ENCODE measurements at places on chromosomes 3 and 15.

DNA sequence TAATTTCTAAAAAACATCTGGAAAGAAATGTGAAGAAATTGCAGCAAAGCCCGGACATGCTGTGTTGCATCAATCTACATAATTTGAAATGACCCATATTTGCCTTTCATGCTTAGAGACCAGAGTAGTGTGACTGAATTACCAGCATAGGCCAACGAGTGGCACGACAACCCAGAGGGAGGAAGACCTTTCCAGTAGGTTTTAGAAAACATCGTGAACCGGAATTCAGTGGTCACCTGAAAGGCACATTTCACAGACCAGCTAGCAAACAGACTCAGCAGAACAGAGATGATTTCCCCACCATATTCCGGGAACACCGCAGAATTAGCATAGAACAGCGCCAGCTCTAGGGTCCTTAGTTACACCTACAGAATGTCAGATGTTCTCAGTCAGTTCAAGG lies 620.0 kb upstream of the ZNF385D start:
- no peak for DNase-seq

GRCh38 chr3:168467115-168467714 lies 371.5 kb upstream of the GOLIM4 start:
- no peak for DNase-seq

GRCh38 chr3:16183082-16183481 lies 8.6 kb downstream of the GALNT15 start:
- DNase-seq: peak; percentile 38

DNA sequence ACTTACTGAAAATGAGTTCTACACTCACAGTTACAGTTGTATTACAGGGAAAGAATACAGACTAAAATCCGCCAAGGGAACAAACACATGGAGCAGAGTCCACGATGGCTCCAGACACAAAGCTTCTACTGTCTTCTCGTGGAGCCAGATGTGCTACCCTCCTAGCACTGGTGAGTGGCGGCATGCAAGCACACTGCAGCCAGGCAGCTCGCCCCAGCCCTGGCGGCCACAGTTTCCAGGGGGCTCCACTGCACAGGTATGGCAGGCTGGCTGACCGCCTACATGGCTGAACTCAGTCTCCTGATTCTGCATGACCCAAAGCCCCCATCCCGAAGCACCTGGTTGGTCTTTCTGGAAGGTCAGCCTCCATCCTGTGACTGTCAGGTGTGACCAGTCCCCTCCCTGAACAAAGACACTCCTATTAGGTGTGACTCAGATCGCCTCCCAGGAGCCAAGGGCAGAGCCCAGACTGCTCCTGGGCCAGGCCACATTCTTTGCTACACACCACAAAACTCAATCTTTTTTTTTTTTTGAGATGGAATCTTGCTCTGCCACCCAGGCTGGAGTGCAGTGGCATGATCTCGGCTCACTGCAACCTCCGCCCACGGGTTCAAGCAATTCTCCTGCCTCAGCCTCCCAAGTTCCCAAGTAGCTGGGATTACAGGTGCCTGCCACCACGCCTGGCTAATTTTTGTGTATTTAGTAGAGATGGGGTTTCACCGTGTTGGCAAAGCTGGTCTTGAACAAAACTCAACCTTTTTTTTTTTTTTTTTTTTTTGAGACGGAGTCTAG lies 51.5 kb downstream of the CFAP92 start:
- no peak for DNase-seq

DNA sequence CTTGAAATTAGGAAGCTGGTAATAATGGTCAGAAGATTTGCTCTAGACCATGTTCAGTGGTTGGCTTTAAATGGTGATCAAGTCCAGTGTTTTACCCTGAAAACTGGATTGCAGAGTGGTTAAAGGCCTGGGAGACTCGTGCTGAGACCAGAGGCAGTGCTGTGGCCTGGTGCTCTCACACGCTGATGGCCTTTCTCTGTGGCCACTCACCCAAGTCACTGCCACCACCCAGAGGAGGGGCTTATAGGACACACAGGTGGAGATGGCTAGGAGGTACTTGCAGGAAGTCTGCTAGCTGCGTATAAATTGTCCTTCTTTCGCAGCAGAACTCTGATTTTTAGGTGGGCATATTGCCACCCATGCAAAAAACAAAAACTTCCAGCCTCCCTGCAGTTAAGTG lies 6.2 kb upstream of the EHD4 start:
- no peak for DNase-seq

GRCh38 chr3:185770109-185770508 lies 54.7 kb downstream of the IGF2BP2 start:
- DNase-seq: no peak

DNA sequence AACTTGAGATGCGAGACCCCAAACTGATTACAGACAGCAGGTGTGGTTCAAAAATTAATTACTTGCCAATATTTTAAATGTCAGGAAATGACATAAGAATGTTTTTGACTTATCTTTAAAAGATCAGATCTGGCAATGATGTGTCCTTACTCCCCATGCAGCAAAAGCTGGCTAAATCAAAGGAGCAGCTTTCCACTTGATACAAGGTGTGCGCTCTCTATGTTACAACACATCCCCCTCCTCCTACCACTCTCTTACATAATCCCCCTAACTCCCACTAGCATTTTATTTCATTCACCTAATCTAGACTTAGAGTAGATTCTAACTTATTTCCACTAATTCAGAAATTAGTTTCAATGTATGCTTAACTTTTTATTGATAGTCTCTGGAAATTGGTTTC lies 609.0 kb downstream of the GRM7 start:
- no peak for DNase-seq

DNA sequence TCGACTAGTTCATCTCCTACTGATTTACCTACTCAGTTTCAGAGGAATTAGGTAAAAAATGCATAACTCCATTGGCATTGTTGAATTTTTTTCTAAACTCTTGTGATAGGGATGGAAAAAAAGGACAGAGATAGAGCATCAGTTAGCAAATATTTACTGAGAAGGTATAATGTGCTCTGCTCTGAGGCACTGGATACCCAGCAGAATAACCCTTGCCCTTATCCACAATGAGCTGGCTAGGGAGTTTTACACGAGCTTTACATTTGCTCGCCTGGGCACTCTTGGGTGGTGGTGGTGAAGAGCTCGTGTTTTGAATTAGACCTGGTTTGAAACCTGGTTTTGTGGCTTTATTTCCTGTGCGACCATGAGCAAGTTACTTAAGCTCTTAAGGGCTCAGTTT lies 149.6 kb downstream of the RORA start:
- no peak for DNase-seq

DNA sequence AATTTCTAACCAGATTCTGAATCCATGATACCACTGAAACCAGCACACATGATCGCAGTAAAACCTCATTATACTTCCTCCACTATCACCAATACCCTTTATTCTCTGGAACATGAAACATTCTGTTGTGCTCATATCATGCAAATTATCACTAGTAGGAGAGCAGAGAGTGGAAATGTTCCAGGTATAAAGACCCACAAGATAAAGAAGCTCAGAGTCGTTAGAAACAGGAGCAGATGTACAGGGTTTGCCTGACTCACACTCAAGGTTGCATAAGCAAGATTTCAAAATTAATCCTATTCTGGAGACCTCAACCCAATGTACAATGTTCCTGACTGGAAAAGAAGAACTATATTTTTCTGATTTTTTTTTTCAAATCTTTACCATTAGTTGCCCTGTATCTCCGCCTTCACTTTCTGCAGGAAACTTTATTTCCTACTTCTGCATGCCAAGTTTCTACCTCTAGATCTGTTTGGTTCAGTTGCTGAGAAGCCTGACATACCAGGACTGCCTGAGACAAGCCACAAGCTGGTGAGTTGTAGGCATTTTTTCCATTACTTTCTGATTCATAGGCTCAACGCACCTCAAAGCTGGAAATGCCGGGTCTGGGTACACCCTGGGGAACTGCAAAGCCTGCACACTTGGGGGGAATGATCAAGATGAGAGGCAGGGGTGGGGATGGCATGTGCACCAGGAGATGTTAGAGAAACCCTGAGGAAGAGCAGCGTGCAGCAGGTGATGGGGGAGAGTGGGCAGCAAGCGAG lies at the start of gene CCR2:
Gene CCR2, plus strand, starts transcription at position 465 of the 764 bp plus-strand sequence. CDS start 3,417 bp downstream, outside the sequence.
- no peak for DNase-seq

DNA sequence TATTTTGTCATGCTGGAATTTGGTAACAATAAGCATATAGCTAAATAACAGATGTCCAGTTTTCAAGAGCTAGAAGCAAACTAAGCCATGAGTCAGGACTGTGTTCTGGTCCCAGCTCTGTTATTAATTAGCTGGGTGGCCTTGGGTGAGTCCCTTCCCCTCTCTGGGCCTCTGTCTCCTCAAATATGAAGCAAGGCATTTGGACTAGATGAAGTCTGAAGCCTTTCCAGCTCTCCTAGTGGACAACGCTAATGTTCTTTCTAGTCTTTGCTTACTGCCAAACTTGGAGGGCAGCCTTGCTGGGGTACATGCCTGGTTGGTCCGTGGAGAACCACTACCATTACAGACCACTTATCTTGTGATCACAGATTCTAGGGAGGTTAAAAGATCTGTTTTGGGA lies 127.6 kb downstream of the DUT start:
- no peak for DNase-seq

DNA sequence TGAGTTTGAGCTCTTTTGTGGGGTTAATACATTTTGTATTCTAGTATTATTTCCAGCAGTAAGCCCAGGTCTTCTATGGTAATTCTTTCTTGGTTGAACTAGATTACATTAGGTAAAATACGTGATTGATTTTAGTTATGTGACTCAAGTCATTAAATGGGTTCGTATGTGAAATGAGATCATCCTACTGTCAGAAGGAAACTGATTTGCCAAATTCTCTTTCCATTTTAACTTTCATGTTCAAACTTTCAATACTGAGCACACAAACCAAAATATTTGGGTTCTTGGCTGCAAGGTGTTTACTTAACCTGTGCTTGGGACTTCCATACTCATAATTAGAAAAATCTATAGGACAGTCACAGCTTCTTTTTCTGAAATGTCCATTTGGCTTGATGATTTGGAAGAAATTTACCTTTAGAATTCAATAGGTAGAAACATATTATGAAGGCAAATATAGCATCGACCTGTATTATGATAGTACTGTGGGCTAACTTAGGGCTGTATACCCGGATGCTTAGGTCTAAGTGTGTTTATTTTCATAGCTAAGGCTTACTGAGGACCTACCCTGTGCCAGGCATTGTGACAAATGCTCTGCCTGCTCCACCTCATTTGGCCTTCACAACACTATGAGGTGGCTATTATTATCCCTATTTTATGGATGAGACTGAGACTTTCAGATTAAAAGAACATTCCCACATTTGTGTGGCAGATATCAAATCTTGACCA lies 631.8 kb upstream of the GRM7 start:
- DNase-seq: no peak

DNA sequence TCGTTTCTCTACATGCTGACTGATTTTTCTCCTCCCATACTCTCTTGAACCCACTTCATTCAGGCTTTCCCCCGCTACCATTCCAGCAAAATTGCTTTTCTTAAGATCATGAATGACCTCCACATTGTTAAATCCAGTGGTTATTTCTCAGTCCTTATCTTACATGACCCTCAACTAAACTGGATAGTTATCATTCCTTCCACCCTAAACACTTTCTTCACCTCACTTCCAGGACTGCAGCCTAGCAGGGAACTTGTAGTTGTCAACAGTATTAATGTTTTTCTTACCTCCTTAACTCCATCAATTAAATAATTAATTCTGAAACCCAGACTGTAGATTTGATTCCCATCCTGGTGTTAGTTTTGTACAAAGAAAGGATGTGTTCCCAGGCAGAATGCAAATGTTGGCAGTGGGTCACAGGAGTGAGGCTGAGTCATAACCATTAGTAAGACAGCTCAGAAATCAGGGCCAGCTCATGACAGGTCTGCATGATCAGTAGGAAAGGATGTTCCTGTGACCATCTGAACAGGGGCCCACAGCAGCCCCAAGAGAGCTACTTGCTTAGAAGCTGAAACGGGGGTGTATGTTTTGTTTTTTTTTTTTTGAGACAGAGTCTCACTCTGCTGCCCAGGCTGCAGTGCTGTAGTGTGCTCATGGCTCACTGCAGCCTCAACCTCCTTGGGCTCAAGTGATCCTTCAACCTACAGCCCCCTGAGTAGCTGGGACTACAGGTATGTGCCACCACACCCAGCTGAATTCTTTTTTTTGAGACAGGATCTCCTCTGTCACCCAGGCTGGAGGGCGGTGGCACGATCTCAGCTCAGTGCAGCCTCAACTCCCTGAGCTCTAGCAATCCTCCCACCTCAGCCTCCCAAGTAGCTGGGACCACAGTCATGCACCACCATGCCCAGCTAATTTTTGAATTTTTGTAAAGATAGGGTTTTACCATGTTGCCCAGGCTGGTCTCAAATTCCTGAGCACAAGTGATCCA lies 9.1 kb downstream of the BCL2L10 start:
- no peak for DNase-seq

GRCh38 chr15:47184908-47185801 lies 532.1 kb upstream of the SEMA6D start:
- DNase-seq: no peak

- DNase-seq: no peak
These were observed 17.5 kb upstream of the P2RY1 start for GRCh38 chr3:152817400-152817799.

- DNase-seq: no peak
These were observed 51.7 kb downstream of the WDR49 start for GRCh38 chr3:167602041-167602440.

DNA sequence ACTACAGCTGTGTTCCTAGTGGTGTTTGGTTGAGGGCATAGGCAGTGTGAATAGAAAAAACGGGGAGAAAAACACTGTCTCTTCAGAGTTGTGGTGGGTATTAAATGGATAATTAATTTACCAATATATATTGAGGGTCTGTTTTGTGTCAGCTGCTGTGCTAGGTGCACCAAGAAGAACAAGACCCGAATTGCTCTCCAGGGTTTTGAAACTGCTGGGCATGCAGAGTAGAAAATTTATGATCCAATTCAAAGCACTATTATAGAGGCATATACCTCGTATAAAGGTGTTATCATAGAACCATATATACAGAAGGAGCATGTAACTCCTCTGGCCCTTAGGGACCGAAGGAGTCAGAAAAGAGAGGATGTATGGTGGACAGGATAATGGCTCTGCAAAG lies 1.6 kb upstream of the NMD3 start:
- DNase-seq: no peak

GRCh38 chr3:131323792-131324191 lies 57.8 kb upstream of the NUDT16 start:
- no peak for DNase-seq
